IMR-90 (cell line): ENCODE measurements at places on chromosomes 4 and X. TPM values are rescaled to one million over a fixed set of nuclear protein-coding genes. Genes with fewer than 3 reads are reported as not detected.

- H3K36me3 ChIP-seq: no peaks in the 10 kb centered on the region
- DNase-seq: no peak
- H3K4me3 ChIP-seq: no peak overlapping the region
- no peak overlapping the region for H3K27ac ChIP-seq
- H3K27me3 ChIP-seq: no peaks in the 10 kb centered on the region
These were observed 380.8 kb downstream of the ANKRD50 start for GRCh38 chr4:124331781-124332180.

Gene CYTL1
- 1.3 and 1.4 TPM in 2 replicates for total RNA-seq

Gene TMEM184C
- 67.6 and 71.7 TPM in 2 replicates for total RNA-seq

DNA sequence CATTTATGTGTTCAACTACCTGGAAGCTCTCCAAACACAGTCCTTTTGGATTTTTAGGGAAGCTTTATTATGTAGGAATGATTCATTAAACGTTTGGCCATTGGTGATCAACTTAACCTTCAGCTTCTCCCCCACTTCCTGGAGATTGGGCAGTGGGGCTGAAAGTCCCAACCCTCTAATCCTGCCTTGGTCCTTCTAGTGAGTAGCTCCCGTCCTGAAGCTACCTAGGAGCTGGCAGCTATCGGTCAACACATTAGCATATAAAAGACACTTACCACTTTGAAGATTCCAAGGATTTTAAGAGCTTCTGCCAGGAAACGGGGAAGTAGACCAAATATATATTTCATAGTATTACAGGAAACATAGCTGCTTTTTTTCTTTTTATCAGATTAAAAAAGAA is 69.7 kb downstream of the MCUB start:
- no peaks in the 10 kb centered on the region for H3K27me3 ChIP-seq
- no peak overlapping the region for H3K4me3 ChIP-seq
- DNase-seq: no peak

- no peaks in the 10 kb centered on the region for H3K27me3 ChIP-seq
- H3K4me1 ChIP-seq: no peaks in the 10 kb centered on the region
- no peak overlapping the region for H3K4me3 ChIP-seq
- no peak overlapping the region for H3K27ac ChIP-seq
- H3K36me3 ChIP-seq: no peaks in the 10 kb centered on the region
These were observed 16.5 kb upstream of the PNPLA4 start for GRCh38 chrX:7943600-7944245.

- peaks cover 7% of the 10 kb centered on the region; the same call in 1 of the 2 replicates for H3K27me3 ChIP-seq
- H3K27ac ChIP-seq: no peak overlapping the region
- H3K36me3 ChIP-seq: peaks cover 9% of the 10 kb centered on the region
- H3K4me1 ChIP-seq: peaks cover 2% of the 10 kb centered on the region
These were observed 89.5 kb downstream of the PLS3 start for GRCh38 chrX:115650449-115650848.

Gene ZNF185
- 3.2 and 3.6 TPM in 2 replicates for total RNA-seq

Gene PDGFRA
- 157 and 168 TPM in 2 replicates for total RNA-seq

Gene ARX
- total RNA-seq: not detected in 2 replicates

Gene CASK
- total RNA-seq: 17.7 and 21.9 TPM in 2 replicates
